ENCODE measurements at places on chromosomes 12 and 14. TPM values are rescaled to one million over a fixed set of nuclear protein-coding genes. Genes with fewer than 3 reads are reported as not detected.

NUMB gene
- 41.9 TPM for total RNA-seq

SOX5 gene
- total RNA-seq: not detected

ACOT4 gene
- 2.1 TPM for total RNA-seq

KRT72 gene
- total RNA-seq: not detected

OTX2 gene
- not detected for total RNA-seq

GALNT6 gene
- total RNA-seq: 4.0 TPM

DTX3 gene
- 18.8 TPM for total RNA-seq

BDKRB1 gene
- total RNA-seq: 0.87 TPM

SOAT2 gene
- total RNA-seq: 0.23 TPM

VDR gene
- 3.6 TPM for total RNA-seq

HAL gene
- 0.21 TPM for total RNA-seq

TEAD4 gene
- 46.8 TPM for total RNA-seq

RHEBL1 gene
- 4.9 TPM for total RNA-seq

CDK17 gene
- total RNA-seq: 14.9 TPM

B3GNT4 gene
- total RNA-seq: 0.80 TPM

PLEKHG7 gene
- 0.10 TPM for total RNA-seq

NOVA1 gene
- total RNA-seq: 5.3 TPM

RD3L gene
- not detected for total RNA-seq

GPR135 gene
- total RNA-seq: 0.96 TPM

IRAK3 gene
- total RNA-seq: 0.14 TPM

ACRBP gene
- 0.37 TPM for total RNA-seq

CCDC198 gene
- total RNA-seq: 2.5 TPM

C12orf54 gene
- total RNA-seq: not detected

CCND2 gene
- total RNA-seq: not detected

SMOC1 gene
- 19.5 TPM for total RNA-seq

CCDC77 gene
- 15.9 TPM for total RNA-seq

MYBPC1 gene
- not detected for total RNA-seq

CLEC1A gene
- total RNA-seq: not detected

FBLN5 gene
- 2.2 TPM for total RNA-seq

TCL1B gene
- total RNA-seq: not detected

OR6C2 gene
- total RNA-seq: not detected

GPRC5D gene
- not detected for total RNA-seq

Measured in A549 treated with RU486 at 1 μM for 4 hours (cell line).